SW480 (cell line): ENCODE measurements at places on chromosomes 6 and 20.

- no peak for DNase-seq
Measured at GRCh38 chr6:108580646-108581045, 19.9 kb downstream of the FOXO3 start.

GRCh38 chr20:47335251-47336128 is 21.0 kb downstream of the ZMYND8 start:
- DNase-seq: no peak

DNA sequence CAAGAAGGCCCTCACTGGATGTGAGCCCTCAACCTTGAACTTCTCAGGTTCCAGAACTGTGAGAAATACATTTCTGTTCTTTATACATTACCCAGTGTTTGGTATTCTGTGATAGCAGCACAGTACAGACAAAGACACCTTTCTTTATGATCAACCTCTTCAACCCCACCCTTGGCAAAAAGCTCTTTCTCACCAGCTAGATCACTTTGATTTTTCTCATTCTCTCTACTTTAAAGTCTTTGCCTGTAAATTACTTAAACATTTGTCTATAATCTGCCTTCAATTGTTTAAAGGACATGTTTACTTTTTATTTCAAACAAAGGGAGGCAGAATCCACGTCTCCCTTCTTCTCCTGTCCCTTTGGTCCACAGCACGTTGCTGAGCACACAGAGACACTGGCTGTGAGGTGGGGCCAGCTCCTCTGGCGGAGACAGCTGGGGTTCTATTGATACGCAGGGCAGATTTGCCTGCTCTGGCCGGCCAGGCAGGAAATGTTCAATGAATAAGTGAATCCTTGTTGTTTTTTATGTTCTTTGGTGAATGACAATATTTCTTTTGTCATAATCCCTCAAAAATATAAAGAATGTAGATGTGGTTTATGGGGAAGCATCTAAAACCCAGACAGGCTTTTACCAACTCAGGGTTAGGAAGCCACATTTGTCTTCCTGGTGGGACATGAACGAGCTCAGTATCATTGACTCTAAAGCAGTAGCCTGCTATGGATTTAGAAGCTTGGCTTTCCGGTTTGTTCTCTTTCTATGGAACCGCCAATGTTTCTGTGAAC is 52.9 kb downstream of the NEDD9 start:
- DNase-seq: no peak

DNA sequence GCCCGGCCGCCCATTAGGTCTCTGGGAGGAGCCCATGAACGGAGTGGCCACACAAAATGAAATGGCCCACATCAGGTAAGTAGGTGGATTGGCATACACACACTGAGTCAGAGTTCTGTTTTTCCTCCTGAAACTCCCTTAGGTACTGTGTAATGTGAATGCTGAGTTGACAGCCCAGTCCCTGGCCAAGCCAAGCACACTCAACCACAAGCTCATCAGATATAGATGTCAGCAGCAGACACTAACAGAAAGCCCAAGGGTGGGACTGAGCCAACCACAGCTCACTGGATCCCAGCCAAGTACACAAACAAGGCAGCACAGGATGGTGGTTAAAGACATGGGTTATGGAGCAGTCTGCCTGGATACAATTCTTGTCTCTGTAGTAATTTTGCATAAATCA is 403.4 kb downstream of the GJA1 start:
- peak; percentile 22 for DNase-seq

GRCh38 chr6:20692023-20692422 is 157.8 kb downstream of the CDKAL1 start:
- DNase-seq: no peak

DNA sequence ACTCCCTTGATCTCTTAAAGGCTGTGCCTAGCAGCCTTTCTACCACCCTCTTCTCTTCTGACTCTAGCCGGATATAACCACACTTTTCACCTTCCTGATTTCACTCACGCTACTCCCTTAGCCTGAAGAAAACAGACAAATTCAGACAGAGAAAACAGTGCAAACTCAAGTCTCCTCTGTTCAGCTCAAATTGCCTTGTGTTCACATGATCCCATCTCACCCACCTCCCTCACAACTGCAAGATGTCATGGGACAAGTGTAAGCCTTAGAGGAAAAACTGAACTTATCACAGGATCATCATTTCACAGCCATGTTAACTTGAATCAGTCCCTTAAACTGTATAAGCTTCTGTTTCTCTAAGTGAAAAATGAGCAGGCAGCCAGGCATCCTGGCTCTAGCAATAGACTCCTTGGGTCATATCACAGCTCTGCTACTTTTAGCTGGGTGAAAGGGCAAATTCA is 66.5 kb upstream of the TENT5A start:
- DNase-seq: no peak

GRCh38 chr20:53691060-53691810 is 97.6 kb upstream of the ZNF217 start:
- no peak for DNase-seq

DNA sequence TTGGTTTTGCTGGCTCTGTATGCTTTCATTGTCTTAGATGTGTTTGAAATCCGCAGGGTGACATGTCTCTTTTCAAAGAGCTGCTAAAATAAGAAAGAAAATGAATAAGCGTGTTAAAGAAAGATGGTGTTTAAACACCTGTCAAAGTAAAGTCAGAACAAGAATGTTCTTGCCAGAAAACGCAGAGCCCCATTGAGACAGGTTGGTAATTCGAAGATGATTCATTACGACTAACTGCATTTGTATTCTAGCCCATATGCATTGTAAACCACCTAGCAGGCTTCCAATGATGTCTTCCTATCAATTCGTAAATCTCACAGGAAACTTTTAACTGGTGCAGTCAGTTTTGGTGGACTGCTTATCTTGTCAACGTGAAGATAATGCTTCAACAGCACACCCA is 16.8 kb downstream of the PHACTR2 start:
- no peak for DNase-seq

DNA sequence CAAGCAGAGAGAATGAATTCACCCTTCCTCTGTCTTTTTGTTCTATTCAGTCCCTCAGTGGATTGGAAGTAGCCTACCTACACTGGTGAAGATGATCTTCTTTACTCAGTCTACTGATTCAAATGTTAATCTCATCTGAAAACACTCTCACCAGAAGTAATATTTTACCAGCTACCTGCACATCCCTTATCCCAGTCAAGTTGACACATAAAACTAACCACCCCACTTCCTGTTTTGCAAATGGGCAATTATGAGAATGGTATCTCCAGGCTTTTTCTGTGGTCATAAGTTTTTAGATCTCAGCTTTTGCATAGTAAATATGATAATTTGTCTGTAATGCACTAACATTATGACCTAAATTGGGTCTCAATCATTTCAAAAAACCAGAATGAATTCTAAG is 228.8 kb upstream of the ECI2 start:
- DNase-seq: no peak

- no peak for DNase-seq
Measured at GRCh38 chr6:112571488-112572270, 224.5 kb downstream of the RFPL4B start.

DNA sequence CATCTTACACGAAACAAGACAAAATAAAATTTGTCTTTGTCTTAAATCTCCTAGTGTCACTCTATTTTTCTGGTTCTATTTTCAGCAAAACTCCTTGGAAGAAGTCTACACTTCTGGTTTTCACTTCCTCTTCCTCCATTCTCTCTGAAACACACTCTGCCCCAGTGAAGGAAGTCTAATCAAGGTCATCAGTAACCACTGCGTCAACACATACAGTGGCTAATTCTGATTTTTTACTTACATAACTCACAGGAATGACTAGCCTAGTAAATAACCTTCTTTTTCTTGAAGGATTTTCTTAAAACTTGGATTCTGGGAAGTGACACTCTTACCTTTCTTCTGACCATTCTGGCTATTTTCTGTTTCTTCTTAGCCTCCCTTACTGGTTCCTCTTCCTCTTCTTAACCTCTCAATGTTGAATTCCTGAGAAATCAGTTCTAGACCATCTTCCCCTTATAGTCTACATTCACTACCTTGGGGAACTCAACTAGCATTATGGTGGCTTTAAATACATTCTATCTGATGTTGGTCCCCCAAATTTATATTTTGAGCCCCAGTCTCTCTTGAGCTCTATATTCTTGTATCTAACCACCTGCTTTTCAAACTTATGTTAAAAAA is 37.5 kb downstream of the AIG1 start:
- no peak for DNase-seq

- no peak for DNase-seq
Measured at GRCh38 chr6:56753811-56754210, 111.1 kb upstream of the DST start.

GRCh38 chr20:3238616-3239025 is 369 bp downstream of the SLC4A11 start:
- peak; percentile 61 for DNase-seq

GRCh38 chr20:59435518-59435917 is 135.1 kb downstream of the EDN3 start:
- DNase-seq: no peak

DNA sequence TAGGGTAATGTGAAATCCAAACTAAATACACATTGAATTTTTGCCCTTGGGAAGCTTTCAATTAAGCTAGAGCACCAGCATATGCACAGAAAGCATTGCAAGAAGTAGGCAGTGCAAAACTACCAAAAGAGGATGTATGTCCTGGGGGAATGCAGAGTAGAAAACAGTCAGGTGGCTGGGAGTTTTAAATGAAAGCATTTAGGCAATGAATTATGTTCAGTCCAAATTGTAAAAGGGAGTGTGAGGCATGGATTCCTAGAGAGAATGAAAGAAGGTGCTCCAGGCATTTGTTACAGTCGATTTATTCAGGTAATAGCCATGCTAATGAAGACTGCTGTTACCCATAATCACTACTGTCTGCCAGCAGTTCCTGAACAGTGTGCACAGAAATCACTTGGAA is 604.1 kb upstream of the POU3F2 start:
- no peak for DNase-seq

DNA sequence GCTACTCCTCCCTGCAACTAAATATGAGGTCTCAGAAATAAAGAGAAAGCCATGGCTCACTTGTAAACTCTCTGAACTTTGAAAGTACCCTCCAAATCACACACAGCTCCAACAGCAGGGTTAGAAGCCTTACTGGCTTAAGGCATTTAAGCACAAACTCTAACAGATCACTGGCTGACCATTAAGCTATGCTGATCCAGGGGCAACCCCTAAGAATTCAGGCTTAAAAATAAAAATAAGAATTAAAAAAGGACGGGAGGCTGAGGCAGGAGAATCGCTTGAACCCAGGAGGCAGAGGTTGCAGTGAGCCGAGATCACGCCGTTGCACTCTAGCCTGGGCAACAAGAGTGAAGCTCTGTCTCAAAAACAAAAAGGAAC is 21.8 kb downstream of the HLA-E start:
- no peak for DNase-seq

DNA sequence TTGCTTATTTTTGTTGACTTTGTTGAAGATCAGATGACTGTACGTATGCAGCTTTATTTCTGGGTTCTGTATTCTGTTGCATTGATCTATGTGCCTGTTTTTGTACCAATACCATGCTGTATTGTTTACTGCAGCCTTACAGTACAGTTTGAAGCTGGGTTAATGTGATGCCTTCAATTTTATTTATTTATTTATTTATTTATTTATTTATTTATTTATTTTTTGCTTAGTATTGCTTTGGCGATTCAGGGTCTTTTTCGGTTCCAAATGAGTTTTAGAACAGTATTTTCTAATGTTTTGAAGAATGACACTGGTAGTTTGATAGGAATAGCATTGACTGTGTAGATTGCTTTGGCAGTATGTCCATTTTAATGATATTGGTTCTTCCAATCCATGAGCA is 210.3 kb downstream of the EPM2A start:
- DNase-seq: no peak

- DNase-seq: no peak
Measured at GRCh38 chr6:168179133-168179532, 100.1 kb upstream of the FRMD1 start.

- DNase-seq: peak; percentile 42
Measured at GRCh38 chr6:113306552-113307145, 550.5 kb upstream of the MARCKS start.

DNA sequence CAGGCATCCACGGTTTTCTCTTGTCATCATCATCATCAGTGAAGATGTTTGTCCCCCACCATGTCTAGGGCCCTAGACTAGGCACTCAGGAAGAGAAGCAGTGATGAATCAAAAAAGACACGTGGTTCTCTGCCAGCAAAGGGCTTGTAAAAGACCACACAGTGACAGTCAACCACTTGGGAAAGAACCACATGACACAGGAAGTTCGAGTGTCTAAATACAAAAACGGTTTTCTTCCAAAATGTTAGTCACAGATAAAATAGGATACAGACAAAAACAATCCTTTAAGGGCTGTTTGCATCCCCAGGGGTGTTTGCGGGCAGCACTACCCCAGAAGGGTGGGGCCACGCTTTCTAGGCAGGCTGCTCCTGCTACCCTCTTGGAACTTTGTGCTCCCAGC is 356.8 kb upstream of the AGPAT4 start:
- no peak for DNase-seq

DNA sequence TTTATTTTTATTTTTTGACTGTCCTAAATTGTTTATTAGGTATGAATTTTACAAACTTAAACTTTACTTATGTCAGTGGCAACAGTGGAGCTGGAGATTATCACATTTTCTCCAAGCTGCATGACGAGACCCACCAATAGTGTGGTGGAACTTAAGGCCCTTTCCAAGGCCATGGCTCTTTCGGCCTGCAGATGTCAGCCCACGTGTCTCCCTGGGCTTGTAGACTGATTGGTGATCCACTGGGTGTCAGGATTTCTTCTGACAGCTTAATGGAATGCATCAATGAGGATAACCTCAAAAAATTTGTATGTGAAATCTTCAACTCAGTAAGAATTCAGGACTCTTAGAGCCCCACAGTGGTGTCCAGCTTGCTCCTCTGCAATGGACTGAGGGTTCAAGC is 32.3 kb upstream of the OVOL2 start:
- DNase-seq: no peak

GRCh38 chr6:70086806-70087205 is 216.1 kb downstream of the COL9A1 start:
- no peak for DNase-seq

- DNase-seq: no peak
Measured at GRCh38 chr6:140590641-140591040, 1216.2 kb upstream of the CITED2 start.

DNA sequence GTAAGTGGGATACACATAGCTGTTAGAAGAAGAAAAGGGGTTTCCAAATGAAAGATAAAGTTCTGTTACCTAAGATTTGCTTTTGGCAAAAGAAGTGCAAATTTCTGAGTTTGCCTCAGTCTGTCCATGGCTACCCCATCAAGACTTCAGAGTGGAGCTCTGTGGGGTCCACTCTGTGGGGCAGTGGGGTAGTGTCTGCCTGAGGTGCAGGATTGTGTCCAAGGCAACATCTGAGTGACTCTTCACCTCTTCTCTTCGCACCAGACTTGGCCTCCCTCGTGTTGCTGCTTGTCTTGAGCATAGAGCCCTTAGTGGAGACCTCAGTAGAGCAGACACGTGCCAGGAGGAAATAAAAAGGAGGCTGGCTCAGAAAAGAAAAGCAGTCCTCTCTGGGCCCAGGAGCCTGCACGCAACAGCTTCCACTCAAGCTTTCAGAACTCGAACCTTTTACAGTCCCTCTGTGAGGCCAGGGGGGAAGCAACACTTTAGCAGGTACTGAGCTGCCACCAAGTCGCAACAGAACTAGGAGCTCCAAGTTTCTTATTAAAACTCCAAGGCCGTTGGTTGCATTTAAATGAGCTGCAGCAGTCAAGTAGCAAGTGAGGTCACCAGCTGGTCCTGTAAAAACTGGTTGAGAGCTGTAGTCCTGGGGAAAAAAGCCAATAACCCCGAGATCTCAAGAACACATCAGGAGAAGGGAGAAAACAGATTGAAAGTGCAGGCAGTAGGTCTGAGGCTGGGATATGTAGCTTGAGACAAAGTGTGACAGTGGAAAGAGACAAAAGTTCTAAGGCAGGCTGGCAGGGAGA is 413.5 kb downstream of the CDC5L start:
- no peak for DNase-seq

GRCh38 chr20:58161192-58161591 is 67.3 kb downstream of the ANKRD60 start:
- DNase-seq: no peak

- DNase-seq: no peak
Measured at GRCh38 chr6:93243231-93243778, 176.1 kb downstream of the EPHA7 start.
